ENCODE measurements at places on chromosomes 7 and 10.

DNA sequence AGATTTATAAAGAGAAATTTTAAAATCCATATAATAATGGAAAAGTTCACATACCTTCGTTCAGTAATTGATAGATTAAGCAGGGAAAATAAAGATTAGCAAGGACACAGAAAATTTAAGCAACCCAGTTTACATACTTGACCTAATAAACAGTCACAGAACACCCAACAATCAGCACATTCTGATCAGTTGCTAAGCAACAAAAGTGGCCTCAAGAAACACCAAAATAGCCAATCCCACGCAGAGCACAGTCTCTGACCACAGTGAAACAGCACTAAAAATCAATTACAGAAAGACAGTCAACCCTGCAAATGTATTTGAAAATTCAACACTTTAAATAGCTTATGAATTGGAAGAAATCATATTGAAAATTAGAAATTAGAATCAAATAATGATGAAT lies 39.3 kb upstream of the DRGX start:
- DNase-seq = no peak

GRCh38 chr10:44389150-44389549 lies 4.3 kb upstream of the CXCL12 start:
- DNase-seq = no peak

DNA sequence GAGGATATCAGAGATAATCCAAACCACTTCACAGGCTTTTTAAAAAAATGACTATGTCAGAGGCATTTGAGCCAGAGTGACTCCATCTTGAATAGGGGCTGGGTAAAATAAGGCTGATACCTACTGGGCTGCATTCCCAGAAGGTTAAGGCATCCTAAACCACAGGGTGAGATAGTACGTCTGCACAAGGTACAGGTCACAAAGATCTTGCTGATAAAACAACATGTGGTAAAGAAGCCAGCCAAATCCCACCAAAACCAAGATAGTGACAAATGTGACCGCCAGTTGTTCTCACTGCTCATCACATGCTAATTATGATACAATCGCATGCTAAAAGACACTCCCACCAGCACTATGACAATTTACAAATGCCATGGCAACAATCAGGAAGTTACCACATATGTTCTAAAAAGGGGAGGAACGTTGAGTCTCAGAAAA lies 177.5 kb downstream of the RAPGEF5 start:
- DNase-seq = no peak

DNA sequence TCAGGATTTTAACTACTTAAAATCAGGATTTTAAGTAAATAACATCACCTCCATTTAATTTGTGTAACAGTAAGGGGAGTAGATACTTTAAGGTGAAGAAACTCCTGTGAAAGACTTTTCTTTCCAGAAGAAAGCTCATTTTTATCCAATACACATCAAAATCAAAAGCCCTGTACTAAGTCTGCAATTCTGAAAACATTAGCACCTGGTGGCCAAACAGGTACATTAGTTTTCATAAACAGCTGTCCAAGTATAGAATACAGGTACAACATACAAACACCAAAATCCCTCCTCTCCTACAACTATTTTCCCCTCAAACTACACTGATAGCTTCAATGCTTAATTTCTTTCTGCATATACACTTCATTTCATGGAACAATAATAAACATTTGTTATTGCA lies 22.9 kb downstream of the FAM3C start:
- no peak for DNase-seq

DNA sequence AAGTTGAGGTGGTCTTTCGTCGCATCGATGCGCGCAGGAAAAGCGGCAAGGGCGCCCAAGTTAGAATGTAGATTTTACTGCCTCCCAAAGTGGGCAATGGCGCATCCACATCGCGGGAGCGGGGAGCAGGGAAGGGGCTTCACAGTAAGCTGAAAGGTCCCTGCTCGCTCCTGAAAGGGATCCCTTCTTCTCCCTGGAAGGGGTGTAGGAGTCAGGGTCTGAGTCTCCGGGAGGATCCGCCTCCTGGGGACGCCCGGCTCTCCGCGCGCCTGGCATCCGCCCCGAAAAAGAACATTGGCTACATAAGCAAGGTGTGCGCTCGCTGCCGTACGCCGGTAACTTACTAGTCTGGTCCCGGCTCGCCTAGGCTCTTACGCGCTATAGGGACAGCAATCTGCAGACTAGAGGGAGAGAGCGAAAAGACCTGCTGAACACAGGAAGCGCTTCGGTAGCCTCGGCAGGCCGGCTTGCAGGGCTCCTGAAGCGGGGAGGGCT lies 804 bp downstream of the UNC5B start:
- peak; percentile 92 for DNase-seq

DNA sequence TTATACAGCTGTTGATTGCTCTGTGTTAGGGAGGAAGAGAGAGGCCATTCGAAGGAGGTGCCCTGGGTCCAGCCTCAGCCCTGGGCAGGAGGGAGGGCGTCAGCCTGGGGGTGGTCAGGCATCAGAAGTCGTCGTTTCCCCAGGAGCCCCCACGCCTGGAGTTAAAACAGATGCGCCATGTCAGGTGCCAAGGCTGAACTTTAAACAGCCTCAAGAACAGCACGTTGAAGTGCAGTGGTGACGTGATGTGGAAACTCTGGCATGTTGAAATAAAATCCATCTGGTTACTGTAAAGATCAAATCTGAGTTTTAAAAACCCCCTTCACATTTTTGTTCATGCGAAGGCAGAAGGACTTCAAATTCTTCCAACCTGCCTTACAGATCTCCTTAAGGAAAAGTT lies 128.4 kb upstream of the PPP2R2D start:
- DNase-seq = no peak
